ENCODE measurements at places on chromosomes 12 and 14. TPM values are rescaled to one million over a fixed set of nuclear protein-coding genes. Genes with fewer than 3 reads are reported as not detected.

- DNase-seq = no peak
Measured at GRCh38 chr12:95970905-95971304, 25.2 kb downstream of the HAL start.

GRCh38 chr12:93616584-93617101 lies 44.2 kb downstream of the SOCS2 start:
- DNase-seq = no peak

DNA sequence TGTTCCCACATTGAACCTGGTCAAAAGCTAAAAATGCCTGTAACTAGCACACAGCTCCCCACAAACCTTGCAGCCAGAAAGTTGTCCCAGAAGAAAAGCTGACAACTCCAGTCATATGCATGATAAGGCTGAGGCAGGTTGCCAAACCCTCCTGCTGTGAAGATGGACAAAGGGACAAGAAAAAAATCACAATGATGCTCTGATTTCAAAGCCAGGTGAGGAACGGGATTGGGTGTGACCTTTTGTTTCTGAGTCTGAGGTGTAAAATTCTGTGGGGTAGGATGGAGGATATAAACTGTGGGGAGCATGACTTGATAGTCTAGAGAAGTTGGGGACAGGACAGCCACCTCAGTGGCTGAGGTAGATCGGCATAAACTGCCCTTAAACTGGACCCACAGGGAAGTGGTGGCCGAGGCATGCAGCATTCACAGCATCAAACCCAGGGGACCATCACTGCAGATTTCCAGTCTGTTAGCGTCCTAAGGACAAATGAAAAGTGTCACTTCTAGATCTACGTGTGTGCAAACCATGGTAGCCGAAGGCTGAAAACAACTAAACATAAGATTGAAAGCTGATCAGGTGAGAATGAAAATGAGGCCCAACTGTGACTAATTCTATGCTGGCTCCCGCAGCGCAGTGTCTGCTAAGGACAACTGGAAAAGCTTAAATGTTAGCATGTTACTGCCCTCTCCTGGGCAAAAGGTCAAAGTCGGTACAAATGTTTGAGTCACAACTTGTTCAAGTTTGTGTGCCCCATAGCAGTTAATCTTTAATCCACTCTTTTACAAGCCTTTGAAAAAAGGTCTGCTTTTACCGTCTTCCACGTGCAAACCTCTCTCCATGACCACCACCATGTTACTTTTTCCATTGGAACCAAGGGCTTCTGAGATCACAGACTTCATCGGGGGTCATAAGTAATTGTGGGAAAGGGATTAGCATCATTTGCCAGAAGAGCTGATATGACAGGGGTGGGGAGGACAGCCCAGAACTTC lies 39.8 kb downstream of the GRIN2B start:
- no peak for DNase-seq

GRCh38 chr12:6201826-6202225 lies 1.6 kb downstream of the CD9 start:
- no peak for DNase-seq

DNA sequence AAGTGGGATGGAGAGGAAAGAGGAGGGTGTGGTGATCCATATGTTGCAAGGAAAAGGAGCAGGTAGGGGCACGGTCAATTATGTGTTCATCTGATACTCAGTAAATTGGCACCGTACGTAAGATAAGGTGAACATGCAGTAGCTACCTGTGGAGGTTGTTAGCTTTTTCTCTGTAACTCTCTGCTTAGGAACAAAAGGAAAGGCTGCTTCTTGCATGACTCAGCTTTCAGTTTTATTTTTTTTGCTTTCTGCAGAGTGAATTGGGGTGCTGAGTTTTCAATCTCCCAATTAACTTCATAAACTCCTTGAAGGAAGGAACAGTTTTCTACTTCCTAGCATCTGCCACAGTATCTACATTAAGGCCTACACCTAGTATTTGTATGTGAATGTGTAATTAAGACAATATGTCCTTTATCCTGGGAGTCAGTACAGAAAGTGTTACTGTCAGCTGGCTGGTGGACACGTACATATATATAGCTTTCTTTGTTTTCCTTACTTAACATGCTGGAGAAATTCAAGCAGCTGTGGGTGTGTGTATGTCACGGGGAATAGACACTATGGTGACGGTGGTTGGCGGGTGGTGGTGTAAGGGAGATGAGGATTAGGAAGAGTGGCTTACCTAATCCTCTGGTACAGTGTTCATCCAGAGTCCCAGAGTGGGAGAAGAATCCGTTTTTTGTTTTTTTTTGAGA lies 40.1 kb upstream of the WNK1 start:
- no peak for DNase-seq

DNA sequence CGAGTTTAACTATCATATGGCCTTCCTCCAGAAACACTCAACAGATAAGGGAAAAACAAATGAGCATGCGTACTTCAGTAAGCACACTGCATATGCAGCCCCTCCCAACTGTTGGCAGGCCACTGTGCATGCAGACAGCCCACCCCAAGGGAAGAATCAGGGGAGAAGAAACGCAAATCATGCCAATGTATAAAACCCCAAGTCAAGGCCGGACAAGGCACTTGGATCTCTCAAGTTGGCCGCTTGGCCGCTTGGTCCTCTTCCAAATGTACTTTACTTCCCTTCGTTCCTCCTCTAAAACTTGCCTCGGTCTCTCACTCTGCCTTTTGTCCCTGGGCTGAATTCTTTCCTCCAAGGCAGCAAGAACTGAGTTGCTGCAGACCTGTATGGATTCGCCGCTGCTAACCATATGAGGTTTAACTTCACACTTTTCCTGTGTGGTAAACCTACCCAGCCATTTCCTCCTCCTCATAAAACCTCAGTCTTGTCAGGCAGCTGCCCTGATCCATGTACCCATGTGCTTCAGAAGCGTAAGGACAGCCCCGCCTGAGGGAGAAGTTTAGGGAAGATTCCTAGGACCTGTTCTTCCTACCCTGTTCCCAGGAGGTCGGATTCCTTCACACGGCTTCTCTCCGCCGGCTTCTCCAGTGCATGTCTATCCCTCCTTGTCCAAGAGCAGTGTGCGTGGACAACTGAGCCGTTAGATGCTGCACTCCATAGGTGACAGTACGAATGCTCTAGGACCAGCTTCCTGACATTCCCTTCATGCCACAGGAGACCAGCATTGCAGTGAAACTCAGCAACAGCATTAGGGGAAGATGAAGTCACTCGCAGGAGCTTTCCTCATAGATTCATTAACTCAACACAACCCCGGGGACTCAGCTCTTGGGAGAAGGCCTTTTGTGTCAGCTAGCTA lies 188.0 kb downstream of the MON2 start:
- DNase-seq = no peak

DNA sequence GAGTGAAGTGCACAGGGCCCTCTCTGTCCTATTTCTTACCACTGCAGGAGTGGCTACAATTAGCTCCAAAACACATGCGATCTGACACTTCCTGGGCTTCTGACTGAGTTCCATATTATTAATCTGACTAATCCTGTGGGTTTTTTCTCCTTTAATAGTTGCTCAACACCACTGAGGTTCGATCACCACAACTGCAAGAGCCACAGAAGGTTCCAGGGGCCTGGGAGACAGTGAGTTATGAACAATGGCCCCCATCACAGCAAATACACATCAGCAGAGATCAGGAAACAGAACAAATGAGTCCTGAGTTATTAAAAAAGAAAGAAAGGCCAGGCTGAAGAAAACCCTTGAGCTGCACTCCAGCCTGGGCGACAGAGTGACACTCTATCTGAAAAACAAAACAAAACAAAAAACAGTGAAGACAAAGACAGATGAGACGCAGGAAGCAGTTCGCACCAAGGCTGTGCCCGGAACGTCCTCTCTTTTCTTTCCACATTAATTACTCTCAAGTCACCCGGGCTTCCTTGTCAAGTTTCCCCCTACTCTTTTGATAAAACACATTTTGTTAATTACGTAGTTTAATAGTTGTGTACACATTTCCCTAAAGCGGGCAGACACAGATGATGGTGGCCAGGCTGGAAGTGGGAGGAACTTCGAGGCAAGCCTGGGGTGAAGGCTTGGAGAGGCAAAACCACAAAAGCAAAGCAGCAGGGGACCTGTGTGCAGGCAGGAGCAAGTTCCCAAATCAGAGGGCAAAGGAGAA lies 42.7 kb downstream of the CDC42BPB start:
- DNase-seq = no peak

DNA sequence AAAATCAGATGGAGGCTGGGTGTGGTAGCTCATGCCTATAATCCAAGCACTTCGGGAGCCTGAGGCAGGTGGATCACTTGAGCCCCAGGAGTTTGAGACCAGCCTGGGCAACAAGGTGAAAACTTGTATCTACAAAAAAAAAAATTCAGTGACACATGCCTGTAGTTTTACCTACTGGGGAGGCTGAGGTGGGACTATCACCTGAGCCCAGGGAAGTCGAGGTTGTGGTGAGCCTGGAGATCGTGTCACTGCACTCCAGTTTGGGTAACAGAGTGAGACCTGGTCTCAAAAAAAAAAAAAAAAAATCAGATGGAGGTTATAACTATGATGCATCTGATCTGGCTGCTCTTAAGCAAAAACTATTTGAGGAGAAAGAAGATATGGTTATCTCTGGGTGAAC lies 26.6 kb upstream of the PPFIBP1 start:
- no peak for DNase-seq

SDS gene
- not detected for total RNA-seq

GLIPR1L1 gene
- total RNA-seq = not detected

TAS2R13 gene
- 0.23 TPM for total RNA-seq

RBP5 gene
- not detected for total RNA-seq

SOX5 gene
- total RNA-seq = 1.1 TPM

PA2G4 gene
- 356 TPM for total RNA-seq

SSPN gene
- total RNA-seq = not detected

Measured in activated naive CD4-positive, alpha-beta T cell treated with anti-CD3 and anti-CD28 coated beads, Interleukin-2, amount 50 U/mL, for 72 hours (primary cell).